ENCODE measurements at places on chromosomes 7 and 10. TPM values are rescaled to one million over a fixed set of nuclear protein-coding genes. Genes with fewer than 3 reads are reported as not detected.

DNA sequence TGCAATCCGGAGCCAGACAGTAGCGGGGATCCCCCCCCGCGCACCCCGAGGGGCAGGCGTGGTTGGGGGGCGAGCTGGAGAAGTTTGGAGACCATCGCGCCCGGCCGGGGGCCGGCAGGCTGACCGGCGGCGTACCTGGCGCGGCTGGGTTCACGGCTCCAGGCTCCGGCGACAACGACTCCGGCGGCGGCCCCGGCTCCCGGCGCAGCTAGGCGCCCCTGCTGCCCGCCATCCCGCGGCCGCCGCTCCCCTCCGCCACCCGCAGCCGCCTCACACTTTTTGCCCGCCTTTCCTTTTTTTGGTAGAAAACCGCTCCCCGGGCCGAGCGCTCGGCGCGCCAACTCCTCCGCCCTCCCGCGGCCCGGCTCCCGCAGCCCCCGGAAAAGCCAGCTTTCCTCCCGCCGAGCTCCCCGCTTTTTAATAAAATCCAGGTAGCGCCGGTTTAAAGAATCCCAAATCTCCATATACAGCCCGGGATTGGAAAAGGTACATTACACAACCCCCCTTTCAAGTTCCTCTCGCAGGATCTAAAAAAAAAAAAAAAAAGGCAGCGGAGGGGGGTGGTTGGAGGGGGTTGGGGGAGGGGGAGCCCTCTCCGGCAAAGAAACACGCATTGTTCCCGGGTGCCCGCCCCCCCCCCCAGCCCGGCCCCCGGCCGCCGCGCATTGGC is at the start of gene TNRC18:
TSS of gene TNRC18 (minus strand) at position 529 of the 670 bp plus-strand sequence. CDS start 2,588 bp downstream, outside the sequence.
- H3K27ac ChIP-seq: peak within 1 kb of the TSS; percentile 94
- peak within 1 kb of the TSS; percentile 96 for H3K4me3 ChIP-seq
- no peaks in the 10 kb centered on the region for H3K27me3 ChIP-seq
- H3K36me3 ChIP-seq: no peaks in the 10 kb centered on the region
- no peak for DNase-seq

DNA sequence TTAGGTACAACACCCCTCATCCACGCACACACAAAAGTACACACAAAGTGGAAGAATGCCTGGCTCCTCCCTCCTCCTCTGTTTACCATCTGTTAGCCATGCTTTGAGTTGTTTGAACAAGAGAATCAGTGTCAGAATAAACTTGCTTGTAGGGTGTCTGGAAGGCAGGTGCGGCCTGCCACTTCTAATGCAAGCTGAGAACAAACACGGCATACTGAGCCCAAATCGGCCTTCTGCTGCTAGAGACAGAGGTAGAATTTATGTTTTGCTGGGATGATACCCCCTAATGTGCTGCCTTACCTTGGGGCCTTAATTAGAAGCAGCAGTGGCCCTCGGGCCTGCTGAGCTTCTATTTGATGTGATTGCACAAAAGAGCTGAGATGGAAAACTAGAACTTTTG is 24.9 kb upstream of the FAM180A start:
- peaks cover 36% of the 10 kb centered on the region for H3K4me1 ChIP-seq
- no peak overlapping the region for H3K4me3 ChIP-seq
- H3K27ac ChIP-seq: peak overlapping the region; percentile 56
- H3K27me3 ChIP-seq: no peaks in the 10 kb centered on the region

DNA sequence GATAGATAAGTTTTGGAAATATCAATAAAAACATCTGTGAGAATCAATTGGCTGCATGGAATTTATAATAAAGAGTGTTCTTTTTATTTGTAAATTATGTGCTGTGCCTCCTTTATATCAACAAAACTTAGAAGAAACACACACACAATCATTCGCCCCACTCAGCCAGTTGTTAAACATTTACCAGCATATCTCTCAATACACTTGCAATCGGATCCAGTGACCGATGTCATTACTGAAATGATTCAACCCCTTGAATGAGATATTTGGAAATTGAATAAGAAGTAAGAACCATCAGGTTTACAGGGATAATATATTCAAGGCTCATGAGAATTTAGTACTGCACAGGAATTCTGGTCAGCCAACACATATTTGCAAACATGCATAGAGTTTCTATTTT is 35.6 kb downstream of the TAF3 start:
- no peaks in the 10 kb centered on the region for H3K36me3 ChIP-seq
- H3K27me3 ChIP-seq: no peaks in the 10 kb centered on the region
- H3K4me3 ChIP-seq: no peak overlapping the region
- no peak for DNase-seq

GRCh38 chr7:92631850-92632487 is 41.8 kb upstream of the FAM133B start:
- no peaks in the 10 kb centered on the region for H3K27me3 ChIP-seq
- 0 out of 2 replicates have a peak, but pooled peaks cover 6% of the 10 kb centered on the region for H3K36me3 ChIP-seq
- H3K4me3 ChIP-seq: no peak overlapping the region
- peaks cover 41% of the 10 kb centered on the region for H3K4me1 ChIP-seq
- no peak for DNase-seq
- H3K27ac ChIP-seq: no peak overlapping the region

DNA sequence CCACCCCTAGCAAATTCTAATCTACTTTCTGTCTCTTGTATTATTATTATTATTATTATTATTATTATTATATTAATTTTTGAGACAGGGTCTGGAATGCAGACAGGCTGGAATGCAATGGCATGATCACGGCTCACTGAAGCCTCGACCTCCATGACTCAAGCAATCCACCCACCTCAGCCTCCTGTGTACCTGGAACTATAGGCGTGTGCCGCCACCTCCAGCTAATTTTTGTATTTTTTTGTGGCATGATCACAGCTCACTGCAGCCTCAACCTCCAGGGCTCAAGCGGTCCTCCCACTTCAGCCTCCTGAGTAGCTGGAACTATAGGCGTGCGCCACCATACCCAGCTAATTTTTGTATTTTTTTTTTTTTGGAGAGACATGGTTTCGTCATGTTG is 2.6 kb upstream of the TMEM139 start:
- no peak overlapping the region for H3K27ac ChIP-seq
- H3K4me1 ChIP-seq: peaks cover 61% of the 10 kb centered on the region
- peaks cover 12% of the 10 kb centered on the region for H3K36me3 ChIP-seq
- no peak for DNase-seq
- no peaks in the 10 kb centered on the region for H3K27me3 ChIP-seq
- H3K4me3 ChIP-seq: no peak overlapping the region

DNA sequence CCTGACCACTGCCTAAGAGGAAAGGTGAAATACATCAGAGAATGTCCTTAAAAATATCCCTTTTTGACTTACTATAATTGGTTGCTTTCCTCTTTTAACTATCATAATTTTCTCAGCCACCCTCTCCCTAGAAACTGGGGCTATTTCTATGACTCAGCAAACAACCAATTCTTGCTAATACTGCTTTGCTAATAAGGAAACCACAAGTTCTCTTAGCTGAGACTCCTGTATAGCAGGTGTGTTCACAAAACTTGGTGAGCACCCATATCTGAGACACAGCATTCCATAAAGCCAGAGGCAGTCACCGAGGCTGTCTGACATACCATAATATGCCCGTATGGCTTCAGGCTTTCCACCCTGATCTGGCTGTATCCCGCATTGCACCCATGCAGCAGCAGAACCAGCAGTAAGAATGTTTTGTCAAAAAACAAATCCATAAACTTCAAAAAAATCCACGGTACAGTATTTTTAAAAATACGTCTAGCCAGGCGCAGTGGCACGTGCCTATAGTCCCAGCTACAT is 191.7 kb upstream of the C7orf33 start:
- DNase-seq: no peak
- H3K4me1 ChIP-seq: no peaks in the 10 kb centered on the region
- H3K4me3 ChIP-seq: no peak overlapping the region
- no peaks in the 10 kb centered on the region for H3K36me3 ChIP-seq
- peaks cover 97% of the 10 kb centered on the region for H3K27me3 ChIP-seq

The TUBAL3 gene
- 0.52 TPM for total RNA-seq

The AGFG2 gene
- total RNA-seq: 30.4 TPM

The HMX2 gene
- total RNA-seq: not detected

The MOGAT3 gene
- total RNA-seq: not detected

The DNAJC12 gene
- total RNA-seq: 0.33 TPM

All from PC-9 (cell line).